ENCODE measurements at places on chromosomes 2 and 18.

GRCh38 chr2:173075056-173075780, 428 bp upstream of the MAP3K20 start:
- no peak for DNase-seq

- DNase-seq: no peak
Measured at GRCh38 chr18:38526922-38527321, 961.3 kb upstream of the CELF4 start.

DNA sequence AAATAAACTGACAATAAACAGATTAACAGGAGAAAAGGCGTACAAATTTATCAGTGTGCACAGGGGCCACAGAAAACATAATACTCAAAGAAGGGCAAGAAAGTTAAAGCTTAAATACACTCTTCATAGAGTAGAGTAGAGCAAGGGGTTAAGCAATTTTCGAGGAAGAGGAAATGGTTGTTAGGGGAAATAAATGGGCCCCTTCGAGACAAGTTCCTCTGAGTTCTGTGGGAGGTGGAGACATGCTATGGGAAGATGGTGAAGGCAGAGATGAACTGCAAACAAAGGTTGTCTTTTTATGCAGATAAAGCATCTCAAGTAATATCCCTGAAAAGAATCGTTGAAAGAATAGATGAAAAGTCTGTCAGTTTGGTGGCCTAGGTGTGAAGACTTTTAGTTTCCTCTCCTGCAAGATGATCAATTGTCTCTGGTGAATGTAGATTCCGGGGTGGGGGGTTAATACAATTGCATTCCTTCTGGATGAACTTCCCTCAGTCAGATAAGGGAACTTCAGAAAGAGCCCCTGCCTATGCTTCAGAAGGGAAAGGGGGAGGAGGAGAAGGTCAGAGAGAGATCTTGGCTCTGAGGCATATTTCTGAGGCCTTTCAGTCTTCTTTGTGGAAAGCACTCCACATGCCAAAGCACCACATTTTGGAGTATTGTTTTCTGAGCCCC, 127.0 kb downstream of the METTL4 start:
- peak; percentile 32 for DNase-seq

GRCh38 chr18:79662034-79662433, 17.6 kb upstream of the CTDP1 start:
- DNase-seq: no peak

- DNase-seq: no peak
Measured at GRCh38 chr2:175892046-175892445, 110.0 kb downstream of the LNPK start.

GRCh38 chr2:209424199-209424701, 403 bp downstream of the MAP2 start:
- DNase-seq: no peak

DNA sequence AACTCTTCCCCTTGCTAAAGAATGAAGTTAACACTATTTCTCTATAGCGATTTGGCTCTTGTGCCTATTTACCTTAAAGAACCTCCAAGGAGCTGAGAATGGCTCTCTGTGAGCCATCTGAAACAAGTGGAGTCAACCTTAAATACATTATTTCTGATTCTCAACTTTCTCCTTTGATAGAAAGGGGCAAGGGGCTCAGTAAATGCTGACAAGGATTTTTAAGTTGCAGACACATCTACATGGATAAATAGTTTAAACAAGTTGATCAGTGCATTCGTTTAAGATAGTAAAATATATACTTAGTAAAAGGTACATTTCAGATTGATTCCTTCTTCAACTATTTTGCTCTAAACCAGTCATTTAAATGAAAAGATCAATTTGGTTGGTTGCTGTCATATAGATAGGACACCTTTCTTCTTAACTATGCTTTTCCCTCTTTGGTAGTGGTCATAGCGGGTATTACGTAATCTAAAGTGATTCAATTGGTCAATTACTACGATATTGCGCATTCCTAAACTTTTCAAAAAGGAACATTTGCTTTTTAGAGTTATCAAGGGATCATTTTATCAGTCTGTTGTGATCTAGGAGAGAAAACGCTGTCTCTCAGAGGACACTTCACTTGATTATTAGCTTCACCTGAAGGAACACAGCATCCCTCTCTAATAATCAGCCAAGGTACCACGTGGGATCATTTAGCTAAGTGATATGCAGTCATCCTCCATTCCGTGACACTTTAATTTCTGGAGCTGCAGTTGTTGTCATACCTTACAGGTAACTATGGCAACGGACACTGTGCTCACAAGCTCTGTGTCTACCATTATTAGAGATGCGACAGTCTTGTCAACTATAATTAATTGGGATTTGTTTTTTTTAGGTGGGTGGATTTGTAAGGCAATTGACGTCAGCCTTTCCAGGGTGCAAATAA, 50.9 kb upstream of the KCNE4 start:
- DNase-seq: no peak

DNA sequence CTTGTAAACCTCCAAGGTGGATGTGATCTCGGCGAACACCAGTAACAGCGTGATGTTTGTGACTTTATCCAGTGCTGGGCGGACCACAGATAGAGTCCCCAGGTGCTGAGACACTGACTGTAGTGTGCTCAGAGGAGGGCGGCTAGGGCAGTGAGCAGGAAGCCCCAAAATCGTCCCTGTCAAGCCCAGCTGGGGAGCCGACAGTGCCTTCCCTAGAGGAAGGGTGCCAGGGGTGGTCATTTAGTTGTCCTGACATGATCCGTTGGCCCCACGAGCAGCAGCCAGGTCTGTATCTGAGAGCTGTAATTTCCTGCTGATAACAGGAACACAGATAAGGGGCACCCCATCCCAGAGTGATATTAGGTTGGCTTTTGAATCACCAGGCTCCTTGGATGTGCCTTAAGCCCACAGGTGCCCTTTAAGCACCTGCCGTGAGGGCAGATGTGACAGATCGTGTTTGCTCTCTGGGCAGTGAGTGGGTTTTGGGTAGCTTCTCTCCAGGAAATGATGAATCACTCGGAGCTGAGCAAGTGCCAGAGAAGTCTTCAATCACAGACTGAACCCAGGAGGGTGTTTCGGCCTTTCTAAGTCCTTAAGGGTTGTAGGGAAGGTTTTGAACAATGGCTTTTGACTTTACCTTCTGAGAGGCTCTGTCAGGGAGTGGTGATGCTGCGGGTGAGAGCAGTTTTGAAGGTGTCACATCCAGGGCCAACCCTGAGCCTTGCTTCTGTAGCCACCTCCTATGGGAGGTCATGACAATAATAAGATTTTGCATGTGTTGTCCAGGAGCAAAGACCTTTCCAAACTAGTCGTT, 7.7 kb downstream of the LPIN1 start:
- peak; percentile 67 for DNase-seq

- DNase-seq: no peak
Measured at GRCh38 chr2:156602552-156602933, 166.4 kb downstream of the GPD2 start.

DNA sequence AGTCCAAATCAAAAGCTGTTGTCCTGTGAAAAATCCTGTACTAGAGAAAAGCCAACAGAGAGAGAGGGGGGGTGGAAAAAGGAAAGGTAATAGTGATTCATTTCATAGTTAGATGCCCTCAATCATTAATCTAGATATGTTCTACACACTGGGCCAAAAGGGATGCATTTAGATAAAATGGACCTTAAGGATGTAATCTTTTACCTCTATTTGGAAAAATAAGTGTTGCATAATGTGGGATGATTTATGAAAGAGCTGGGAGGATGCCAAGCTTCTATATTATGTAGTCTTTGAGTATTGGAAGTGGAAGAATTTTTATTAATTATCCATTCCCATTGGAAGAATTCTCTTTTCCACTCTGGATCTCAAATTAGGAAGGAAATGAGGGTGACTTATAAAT, 480.5 kb upstream of the ZEB2 start:
- DNase-seq: peak; percentile 59

DNA sequence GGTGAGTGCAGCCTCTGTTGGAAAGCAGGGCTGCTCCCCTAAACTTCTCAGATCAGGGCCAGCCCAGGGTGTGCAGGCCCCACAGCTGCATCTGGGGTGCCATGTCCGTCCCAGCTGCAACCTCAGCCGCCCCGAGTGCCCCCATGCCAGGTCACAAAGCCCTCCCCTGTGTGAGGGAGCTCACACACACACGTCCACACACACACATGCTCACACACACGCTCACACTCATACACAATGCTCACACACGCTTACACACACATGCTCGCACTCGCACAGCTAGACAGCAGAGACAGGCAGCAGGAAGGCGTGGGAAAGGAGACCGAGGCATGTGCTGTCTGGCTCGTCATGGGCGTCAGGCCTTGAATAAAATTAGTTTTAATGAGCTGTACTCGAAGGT, 55.4 kb downstream of the ADI1 start:
- no peak for DNase-seq

DNA sequence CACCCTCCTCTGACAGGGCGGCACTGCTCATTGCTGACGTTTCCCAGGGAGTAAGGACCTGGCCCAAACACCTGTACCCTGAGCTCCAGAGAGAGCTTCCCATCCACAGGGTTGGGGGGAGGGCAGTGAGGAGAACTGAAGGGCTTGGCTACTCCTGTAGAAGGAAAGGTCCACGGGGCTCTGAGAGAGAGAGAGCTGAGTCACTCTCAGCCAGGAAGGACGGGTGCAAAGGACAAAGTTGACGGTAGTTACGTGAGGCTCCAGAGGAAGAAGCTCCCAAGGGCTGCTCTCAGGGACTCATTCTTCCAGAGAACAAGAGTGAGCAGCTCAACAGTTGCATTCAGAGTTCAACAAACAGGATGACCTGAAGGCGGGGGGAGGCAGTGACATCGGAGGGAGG, 852.5 kb downstream of the GALR1 start:
- DNase-seq: no peak

DNA sequence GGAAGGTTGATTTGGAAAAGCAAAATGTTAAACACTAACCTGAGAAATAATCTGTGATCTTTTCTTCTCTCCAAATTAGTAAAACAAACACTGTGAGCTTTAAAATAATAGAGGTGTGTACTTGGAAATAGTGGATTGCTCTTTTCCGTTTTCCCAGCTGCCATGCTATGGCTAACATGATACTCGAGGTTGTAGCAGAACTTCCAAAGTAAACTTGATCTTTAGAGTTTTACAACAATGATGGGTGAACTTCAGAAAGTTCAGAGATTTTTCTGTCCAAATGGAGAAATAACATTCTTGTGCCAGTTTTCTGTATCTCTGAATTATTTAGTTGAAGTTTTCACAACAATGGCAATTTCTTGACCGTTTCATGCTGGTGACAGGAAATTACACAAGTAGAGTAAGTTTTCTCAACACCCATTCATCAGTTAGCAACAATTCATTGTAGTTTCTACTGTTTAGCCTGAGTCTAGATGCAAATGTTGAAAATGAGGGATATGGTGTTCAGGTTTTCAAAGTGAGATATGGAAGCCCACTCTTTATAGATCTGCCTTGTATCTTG, 135.3 kb upstream of the CTAGE1 start:
- DNase-seq: peak; percentile 82

DNA sequence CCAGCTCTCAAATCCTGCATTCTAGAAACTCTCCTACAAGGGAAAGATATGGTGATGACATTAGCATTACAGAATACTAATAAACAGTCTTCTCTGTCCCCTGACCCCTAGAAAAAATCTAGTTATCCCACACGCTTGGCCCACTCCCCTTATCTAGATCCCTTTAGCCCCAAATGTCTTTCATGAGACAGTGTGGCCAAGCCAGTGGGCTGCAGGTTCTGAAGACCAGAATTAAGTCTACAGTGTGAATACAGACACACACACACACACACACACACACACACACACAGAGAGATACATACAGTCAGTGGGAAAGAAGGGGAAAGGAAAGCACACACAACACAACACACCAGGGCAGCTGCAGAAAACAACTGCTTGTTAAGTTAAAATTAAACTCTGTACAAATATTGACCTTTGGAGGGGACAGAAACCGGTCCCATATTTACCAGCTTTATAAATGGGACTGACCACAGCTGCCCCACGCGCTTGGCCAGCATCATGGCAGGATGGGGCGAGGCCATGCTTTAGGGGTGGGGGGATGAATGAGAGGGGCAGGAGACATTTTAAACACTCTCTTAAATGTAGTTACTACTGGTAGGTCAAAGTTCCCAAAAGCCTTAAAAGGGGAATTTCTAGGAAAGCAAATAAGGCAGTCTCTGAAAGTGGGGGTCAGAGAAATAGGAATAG, 49.1 kb downstream of the NHEJ1 start:
- no peak for DNase-seq

DNA sequence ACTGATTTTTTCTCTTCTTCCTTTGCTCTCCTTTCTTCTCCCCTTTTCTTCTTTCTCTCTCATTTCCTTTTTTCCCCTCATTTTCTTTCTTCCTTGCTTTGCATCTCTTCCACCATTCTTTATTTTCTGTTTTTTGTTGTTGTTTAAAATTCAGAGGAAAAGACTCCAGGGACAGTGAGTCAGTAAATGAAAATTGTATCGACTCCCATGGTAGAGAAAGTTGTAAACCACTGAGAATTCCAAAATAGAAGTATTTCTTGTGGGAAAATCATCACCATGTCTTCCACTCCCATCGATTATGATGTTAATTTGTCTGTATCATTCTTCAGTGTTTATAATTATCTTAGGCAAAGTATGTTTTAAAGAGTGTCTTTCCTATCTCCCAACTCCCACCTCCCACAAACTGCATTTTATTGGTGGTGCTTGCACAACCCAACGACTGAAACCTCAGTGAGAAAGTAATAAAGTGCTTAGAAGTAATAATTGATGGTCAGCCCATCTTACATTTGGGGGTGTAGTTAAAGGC, 134.3 kb downstream of the IRS1 start:
- no peak for DNase-seq

DNA sequence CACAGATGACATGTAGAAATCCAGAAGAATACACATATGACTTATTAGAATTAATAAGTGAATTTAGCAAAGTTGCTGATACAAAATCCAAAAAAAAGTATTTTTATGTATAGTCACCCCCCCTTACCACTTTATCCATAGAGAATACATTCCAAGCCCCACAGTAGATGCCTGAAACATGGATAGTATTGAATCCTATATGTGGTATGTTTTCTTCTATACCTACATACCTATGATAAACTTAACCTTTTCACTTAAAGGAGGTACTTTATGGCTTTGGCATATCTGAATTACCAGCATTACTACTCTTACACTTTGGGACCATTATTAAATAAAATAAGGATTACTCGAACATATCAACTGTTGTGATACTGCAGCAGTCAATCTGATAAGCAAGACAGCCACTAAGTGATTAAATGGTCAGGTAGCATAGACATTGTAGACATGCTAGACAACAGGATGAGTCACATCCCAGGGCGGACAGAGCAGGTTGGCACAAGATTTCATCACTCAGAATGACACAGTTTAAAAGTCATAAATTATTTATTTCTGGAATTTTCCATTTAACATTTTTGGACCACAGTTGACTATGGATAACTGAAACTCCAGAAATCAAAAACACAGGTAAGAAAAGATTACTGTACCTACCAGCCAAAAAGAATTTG, 208.2 kb upstream of the CHAC2 start:
- DNase-seq: no peak

GRCh38 chr18:67639872-67640271, 123.4 kb upstream of the DSEL start:
- no peak for DNase-seq

GRCh38 chr18:48809365-48809764, 141.4 kb downstream of the SMAD7 start:
- no peak for DNase-seq

DNA sequence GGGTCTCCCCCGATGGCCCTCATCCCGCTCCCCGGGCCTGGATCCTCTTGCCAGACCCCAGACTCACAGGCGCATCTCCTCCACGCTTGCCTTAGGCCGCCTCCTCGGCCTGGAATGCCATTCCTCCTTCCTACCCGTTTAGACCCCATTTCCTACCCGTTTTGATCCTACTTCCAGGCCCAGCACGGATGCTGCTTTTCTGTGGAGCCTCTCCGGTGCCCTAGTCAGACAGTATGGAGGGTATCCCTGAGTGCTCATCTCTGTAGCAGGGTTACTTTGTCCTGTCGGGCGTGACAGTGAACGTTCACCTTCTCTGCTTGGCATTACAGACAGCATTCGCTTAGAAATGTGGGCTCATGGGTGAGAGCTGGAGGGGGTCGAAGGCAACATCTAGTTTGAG, 9.3 kb downstream of the TOGARAM2 start:
- DNase-seq: no peak
